Dermis microvascular lymphatic vessel endothelial cell (primary cell): ENCODE measurements at places on chromosomes 1 and 21. TPM values are rescaled to one million over a fixed set of nuclear protein-coding genes. Genes with fewer than 3 reads are reported as not detected.

- no peak for DNase-seq
These were observed 503.2 kb upstream of the CAMK1G start for GRCh38 chr1:209080170-209080781.

DNA sequence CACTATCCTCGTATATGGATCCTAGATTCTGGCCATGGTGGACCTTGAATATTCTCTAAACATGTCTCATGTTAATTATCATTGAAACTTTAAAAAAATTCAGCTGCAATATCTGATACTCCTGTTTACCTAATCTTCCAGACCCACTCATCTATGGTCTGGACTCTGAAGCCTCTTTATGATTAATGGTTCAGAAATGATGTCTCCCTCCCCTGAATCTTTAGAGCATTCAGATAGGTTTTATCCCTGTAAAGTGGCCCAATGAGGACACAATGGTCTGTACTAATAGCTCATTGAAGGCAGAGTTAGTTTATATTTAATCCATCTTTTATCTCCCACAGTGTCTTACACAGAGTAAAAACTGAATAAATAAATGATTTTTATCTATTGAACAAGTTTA lies 53.0 kb upstream of the DUSP10 start:
- no peak for DNase-seq

The REG4 gene
- total RNA-seq: not detected in 2 replicates

The SPTA1 gene
- total RNA-seq: 1.3 and 2.0 TPM in 2 replicates

- DNase-seq: no peak
These were observed 658.3 kb downstream of the LTN1 start for GRCh38 chr21:28334407-28334806.

GRCh38 chr1:17826165-17826488 lies 71.0 kb downstream of the ACTL8 start:
- no peak for DNase-seq

The QSOX1 gene
- total RNA-seq: 47.9 and 69.3 TPM in 2 replicates

The CYP4B1 gene
- total RNA-seq: not detected in 2 replicates

- peak; percentile 3 for DNase-seq
These were observed 798 bp downstream of the ZBED6 start for GRCh38 chr1:203796236-203796605.

The HENMT1 gene
- 0.90 and 2.4 TPM in 2 replicates for total RNA-seq

DNA sequence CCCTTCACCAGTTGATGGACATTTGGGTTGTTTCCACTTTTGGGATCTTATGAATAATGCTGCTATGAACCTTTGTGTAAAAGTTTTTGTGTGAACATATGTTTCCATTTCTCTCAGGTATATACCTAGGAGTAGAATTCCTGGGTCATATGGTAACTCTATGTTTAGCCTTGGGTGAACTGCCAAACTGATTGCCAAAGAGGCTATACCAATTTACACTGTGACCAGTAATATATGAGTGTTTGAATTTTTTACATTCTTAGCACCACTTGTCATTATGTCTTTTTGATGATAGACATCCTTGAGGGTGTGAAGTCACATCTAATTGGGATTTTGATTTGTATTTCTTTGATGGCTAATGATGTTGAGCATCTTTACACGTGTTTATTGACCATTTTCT lies 290.1 kb downstream of the DUSP10 start:
- DNase-seq: no peak

The WNT3A gene
- total RNA-seq: not detected in 2 replicates

The AXDND1 gene
- under 0.01 TPM in 1 of 2 replicates, not detected in the other for total RNA-seq

DNA sequence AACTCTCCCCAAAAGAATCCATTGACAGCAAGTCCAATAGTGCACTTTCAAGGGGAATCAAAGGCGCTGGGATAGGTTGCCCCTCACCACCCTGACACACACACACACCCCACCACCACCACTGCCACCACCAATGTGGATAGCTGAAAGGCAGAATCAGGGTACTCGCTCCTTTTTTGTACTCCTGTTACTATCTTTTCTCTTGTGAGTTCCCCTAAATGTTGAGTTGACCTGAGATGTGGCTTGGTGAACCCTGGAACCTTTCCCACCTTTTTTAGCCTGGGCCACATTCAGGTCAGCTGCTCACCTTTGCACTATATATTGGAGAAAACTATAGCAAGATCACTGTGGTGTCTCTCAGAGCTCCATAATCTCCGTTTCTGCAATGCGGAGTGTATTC lies 3.9 kb downstream of the S100A8 start:
- DNase-seq: no peak

DNA sequence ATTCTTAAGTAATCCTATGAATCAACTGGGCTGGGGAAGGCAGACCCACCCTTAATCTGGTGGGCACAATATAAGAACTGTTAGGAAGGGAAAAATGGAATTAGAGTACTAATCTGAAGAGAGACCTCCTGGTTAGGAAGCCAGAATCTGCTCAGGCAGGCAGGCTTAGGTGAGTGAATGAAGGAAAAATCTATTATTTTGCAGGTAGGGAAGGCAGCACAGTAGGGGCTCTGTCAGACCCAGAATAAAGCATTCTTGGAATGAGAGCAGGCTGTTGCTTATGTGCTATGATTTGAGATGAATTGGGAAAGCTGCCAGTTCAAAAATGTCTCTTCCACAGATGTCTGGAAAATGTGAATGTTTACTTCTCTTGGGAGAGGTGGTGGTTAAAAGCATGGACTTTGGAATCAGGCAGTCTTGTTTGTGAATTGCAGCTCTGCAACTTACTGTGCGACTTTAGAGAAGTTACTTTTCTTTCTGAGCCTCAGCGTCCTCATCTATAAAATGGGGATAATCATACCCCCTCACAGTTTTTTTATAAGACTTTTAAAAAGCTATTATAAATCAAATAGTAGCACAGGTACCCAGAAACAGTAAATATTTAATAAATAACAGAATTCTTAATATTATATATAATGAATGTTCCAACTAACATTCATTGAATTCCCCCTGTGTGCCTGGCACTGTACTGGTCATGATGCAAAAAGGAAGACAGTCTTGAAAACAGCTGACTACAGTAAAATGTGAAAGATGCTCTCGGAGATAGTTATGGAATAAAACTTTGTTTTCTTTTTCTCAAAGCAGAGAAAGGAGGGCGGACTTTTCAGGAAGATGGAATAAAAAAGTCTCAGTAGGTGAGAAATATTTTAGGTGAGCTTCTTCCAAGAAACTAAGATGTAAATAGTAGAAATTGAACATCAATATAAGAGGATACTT lies 15.3 kb upstream of the ZNF644 start:
- DNase-seq: no peak

The FCRLB gene
- total RNA-seq: 0.38 and 0.51 TPM in 2 replicates

DNA sequence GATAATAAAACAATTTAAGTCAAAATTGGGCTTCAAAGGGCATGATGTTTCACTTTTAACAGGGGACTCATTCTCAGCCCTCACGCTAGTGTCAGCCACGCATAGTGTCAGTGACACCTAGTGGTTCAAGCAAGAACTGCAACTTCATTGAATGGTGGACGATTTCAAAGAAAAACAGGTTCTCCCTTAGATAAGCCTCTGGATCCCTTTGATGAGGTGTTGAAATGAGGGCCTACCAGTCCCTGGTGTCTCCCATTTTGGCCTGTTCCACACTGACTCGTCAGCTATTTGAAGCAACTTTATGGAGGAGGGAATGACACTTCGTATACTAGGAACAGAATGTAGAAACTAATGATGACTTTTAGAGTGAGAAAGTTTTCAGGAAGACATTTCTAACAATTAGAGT lies 56.2 kb downstream of the FCRL5 start:
- DNase-seq: peak; percentile 30

GRCh38 chr1:228277491-228278431 lies 69.9 kb downstream of the OBSCN start:
- DNase-seq: no peak

GRCh38 chr21:24895885-24896734 lies 711.2 kb downstream of the MRPL39 start:
- DNase-seq: no peak

The S1PR1 gene
- total RNA-seq: 184 and 254 TPM in 2 replicates

The CFAP141 gene
- not detected in 2 replicates for total RNA-seq

DNA sequence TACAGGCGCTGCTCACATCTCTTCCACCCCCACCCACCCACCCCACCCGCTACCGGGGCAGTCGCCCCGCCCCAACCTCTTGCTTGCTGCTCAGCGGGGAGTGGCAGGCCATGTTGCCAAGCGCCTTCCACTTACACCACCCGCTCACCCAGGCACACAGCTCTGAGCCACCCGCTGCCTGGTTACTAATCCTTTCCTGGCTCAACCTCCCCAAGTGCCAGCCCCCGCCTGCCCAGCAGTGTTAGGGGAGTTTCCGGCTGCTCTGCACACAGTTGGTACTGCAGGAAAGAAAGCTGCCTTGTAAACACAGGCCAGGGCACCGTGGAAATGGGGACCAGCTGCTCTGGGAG lies 56.2 kb downstream of the LACTBL1 start:
- peak; percentile 54 for DNase-seq

DNA sequence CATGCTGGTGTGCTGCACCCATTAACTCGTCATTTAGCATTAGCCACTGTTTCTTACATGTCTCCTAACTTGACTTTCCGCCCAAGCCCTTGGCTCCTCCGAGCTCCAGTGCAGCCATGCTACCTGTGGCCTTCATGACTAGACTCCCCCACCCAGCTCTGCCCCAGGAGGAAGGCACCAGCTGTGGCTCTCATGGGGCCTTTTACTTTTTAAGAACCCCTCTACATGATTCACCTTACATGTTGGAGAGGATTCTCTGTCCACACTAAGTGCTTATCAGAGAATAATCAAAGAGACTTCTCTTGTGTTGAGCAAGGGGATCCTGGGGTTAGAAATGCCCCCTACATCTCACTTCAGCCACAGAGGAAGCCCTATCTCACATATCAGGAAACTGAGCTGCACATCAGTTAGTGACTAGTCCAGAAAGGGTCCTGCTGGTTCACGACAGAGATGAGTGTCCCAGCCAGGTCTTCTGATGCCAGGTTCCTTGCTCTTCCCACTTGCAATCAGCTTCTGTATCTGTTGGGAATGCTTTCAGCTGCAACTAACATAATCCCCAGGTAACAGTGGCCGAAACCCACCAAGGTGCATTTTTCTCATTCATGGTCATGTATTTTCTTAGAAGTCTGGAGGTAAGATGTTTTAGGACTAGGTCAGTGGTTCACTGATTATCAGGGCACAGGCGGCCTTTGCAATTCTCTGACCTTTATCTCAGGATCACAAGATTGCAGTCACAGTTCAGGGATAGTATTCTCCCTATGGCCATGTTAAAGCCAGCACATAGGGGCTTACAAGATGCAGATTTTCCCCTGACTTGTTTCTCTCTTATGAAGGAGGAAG lies 45.9 kb downstream of the KLHDC7A start:
- no peak for DNase-seq
